Fibroblast of skin of left biceps (primary cell): ENCODE measurements at places on chromosomes 16 and 17.

DNA sequence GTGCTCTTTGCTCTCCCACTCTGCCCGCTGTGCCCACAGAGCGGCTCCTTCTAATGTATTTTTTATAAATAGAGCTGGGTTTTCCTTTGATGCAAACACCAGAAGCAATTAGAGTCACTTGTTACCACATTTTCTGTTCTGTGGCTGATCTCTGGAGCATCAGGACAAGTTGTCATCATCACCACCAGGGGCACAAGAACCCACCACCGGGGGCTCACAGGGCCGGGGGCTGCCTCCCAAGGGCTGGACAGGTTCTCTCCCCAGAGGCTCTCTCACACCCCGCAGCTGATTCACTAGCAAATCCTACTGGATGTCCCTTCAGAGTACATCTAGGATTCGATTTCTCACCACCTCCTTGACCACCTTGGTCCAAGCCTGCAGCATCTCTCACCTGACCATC is 18.5 kb downstream of the C16orf82 start:
- DNase-seq, result no peak

DNA sequence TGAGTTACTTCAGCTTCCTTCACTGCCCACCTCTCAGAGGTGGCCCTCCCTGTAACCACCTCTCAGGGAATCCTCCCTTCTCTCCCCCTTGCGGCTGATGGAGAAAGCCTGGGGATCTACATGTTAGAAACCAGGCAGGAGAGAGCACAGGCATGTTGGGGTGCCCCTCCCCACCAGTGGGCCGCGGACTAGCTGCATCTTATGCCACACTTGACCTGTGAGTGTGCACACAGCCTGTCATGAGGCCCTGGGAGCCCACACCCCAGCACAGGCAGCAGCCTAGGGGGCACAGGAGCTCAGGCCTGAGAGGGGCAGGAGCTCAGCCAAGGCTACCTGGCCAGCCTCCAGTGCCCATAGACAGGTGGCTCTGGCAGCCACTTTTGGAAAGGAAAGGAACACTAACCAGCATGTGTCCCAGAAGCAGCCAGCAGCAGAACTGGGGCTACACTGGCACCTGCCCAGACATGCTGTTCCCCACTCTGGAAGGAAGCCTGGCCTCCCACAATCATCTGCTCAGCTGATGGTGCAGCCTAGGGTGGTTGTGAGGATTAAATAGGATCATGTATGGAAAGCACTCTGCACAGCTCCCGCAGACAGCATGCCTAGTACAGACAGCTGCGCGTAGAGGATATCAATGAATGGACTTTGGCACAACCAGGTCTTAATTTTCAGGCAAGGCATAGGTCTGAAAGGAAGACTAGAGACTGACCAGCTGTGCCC is 60.5 kb downstream of the TMEM132E start:
- DNase-seq, result no peak

- DNase-seq, result no peak
Observed at GRCh38 chr17:4215882-4216570, 47.8 kb downstream of the ANKFY1 start.

GRCh38 chr16:75494184-75494583 is 1.1 kb downstream of the CHST6 start:
- no peak for DNase-seq

DNA sequence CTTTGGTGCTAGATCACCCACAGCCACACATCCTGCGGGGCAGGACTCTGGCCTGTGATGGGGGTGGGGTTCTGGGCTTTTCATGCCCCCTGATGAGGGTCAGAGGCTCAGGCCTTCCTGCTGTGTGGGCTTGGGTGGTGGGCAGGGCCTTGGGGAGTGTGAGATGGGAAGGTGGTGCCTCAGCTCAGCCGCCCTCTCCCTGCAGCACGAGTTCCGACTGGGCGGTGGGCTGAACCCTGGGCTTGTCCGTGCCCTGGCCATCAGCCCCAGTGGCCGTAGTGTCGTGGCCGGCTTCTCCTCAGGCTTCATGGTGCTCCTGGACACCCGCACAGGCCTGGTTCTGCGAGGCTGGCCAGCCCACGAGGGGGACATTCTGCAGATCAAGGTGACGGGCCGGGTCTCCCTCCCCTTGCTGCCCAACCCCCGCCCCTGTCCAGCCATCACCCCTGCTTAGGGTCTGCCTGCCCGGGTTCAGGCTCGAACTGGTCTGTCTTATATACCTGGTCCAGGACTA is 6.8 kb upstream of the SERPINF2 start:
- no peak for DNase-seq

DNA sequence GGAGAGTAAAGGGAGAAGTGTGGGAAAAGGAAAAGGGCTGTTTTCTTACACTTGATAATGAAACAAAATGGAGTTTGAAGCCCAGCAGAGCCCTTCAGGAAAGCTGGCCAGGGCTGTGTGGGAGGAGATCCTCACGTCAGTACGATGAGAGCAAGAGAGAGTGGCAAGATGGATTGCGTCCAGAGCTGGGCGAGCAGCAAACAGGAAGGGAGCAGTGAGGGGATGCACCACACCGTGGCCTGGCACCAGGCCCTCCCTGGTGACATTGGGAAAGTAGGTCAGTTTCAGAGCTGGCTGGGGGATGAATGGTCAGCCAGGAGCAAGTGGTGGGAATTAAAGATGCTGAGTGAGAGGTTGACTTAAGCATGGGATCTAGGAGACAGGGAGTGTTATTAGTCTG is 273.6 kb downstream of the GRIN2A start:
- DNase-seq, result no peak
